ENCODE measurements at places on chromosomes 5 and 9.

DNA sequence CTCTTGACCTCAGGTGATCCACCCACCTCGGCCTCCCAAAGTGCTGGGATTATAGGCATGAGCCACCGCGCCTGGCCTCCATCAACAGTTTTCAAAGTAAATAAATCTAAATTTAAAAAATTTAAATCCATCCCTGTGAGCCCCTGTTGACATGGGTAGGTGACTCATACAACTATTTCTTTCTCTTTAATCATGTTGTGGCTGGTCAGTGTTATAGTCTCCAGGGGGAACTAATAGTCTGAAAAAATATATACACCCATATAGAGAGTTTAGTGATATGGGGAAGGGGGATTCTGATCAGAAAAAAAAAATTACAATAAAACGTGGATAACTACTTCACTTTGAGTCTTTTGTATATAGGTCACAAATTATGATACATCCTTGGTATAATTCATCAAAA is 159.2 kb downstream of the ZNF608 start:
- no peak for DNase-seq

- no peak for DNase-seq
These were observed 16.0 kb upstream of the TBC1D2 start for GRCh38 chr9:98271479-98271878.

GRCh38 chr5:145792840-145793239 is 42.3 kb downstream of the PRELID2 start:
- DNase-seq, result no peak

DNA sequence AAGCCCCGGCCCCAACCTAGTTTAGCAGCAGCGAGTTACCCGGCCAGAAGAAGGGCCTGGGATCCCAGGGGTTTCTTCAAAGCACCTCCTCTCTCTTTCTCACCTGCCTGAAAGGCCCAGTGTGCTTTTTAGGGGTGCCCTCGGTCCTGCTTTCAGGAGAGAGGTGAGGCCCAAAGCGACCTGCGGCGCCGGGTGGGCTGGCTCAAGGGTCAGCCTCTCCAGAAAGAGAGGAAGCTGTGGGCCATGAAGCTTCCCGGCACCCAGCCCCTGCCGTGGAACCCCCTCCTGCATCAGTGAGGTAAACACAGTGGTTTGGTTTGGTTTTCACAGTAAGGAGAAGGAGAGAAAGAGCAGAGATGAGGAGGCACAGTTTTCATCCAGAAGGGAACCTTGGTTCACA is 4.3 kb downstream of the FOXB2 start:
- no peak for DNase-seq

- no peak for DNase-seq
These were observed 91.7 kb upstream of the SLCO6A1 start for GRCh38 chr5:102590467-102590866.

GRCh38 chr5:77693913-77694312 is 55.4 kb upstream of the OTP start:
- no peak for DNase-seq

DNA sequence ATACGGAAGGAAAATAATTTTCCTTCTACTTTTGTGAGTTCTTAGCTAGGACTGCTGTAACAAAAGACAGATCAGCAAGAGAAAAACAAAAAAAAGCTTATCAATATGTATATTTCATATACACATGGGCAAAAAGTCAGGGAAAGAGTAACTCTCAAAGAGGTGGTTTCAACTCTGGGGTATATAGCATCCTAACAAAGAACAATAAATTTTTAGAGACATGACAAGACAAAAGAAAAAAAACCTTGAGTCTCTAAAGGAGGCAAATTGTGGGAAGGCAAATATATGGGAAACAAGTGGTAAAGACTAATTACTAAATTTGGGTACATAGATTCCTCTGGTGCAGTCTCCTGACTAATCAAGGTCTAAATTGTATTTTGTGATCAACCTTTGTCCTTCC is 93.2 kb downstream of the C5orf15 start:
- DNase-seq, result no peak

DNA sequence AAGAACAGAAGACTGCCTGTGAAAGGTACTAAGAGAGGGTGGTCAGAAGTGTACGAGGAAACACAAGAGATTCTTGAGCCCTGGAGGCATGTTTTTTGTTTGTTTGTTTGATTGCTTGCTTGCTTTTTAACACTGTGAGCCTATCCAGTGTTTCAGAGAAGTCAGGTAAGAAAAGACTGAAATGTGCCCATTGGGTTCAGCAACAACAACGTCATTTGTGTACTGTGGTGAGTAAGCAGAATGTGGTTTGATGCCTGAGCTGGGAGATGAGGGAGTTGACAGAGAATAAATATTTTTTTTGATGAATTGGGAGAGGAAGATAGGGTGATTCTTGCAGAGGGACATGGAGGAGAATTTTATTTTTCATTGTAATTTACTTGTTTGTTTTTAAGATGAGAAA is 73.1 kb downstream of the RPS23 start:
- no peak for DNase-seq

DNA sequence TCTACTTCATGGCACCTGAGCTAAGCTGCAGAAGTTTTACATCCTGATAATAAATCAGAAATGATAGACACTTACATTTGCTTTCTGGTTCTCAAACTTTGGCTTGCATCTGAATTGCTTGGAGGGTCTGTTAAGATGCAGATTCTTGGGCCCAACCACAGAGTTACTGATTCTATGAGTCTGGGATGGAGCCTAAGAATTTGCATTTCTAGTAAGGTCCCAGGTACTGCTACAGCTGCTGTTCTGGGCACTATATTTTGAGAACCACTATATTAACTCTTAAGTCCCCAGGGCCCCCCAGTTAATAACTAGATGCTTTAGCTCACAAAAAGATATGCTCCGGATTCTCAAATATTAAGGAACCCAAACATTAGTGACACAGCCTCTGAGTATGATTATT is 69.8 kb upstream of the DAB2 start:
- no peak for DNase-seq

- no peak for DNase-seq
These were observed 36.0 kb upstream of the GOLM1 start for GRCh38 chr9:86135371-86135770.

DNA sequence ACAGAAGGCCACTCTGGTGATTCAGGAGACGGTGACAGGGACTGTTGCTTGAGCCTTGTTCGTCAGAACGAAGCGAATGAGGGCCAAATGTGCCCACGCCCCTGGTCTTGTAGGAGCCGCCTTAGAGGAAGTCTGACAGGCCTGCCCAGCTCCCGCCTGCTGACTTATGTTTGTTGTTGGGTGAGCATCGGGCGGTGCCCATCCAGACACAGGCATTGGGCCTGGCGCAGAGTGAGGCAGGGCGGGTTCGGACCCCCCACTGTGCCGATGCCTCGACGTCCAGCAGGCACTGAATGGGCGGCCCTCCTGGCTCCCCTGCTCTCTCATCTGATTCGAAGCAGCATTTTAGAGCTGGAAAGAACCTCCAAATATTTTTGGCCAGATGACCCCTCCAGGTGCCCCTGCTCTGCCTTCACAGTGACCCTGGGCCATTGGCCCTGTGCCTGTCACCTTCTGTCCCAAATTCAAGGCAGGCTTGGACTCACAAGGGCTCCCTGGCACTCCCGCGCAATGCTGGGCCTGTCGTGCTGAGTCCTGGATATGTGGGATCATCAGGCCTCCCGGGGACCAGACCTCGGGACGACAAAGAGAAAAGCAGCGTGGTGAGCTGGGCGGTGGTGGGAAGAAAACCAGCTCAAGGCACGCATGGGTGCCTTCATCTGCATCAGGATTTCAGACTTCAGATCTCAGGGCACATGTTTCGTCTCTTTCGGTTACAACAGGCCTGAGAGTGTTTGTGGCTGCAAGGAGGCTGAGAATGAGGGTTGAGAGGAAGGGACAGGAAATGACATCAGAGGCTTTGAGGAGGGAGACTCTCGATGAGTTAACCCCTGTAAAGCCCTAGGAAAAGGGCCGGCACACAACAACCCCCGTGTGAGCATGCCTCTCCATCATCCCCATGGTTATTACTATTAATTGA is 37.1 kb upstream of the OLFM1 start:
- DNase-seq, result no peak

GRCh38 chr9:121310571-121310970 is 42.6 kb downstream of the GSN start:
- no peak for DNase-seq

DNA sequence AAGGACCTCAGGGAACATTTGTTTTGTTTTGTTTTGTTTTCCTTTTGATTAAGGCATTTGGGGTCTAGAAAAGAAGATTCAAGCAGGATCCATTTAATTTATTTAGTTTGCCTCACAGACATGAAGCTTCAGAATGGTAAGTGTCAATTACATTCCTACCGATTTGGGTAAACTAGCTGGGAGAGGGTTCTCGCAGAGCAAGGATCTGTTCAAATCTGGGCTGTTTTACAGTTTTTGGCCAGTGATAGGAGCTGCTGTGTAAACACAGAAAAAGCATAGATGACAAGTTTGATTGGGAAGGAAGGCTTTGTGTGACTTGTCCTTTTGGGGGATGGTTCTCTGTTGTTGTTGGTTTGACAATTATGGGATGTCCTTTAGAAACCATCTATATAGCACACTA is 470.3 kb upstream of the WWC1 start:
- DNase-seq, result no peak

- DNase-seq, result no peak
These were observed 118.7 kb upstream of the PUM3 start for GRCh38 chr9:2962471-2963172.

- DNase-seq, result no peak
These were observed 202.6 kb downstream of the TLE4 start for GRCh38 chr9:79774356-79774755.

- DNase-seq, result no peak
These were observed 72.6 kb upstream of the GALNT10 start for GRCh38 chr5:154117930-154118329.

DNA sequence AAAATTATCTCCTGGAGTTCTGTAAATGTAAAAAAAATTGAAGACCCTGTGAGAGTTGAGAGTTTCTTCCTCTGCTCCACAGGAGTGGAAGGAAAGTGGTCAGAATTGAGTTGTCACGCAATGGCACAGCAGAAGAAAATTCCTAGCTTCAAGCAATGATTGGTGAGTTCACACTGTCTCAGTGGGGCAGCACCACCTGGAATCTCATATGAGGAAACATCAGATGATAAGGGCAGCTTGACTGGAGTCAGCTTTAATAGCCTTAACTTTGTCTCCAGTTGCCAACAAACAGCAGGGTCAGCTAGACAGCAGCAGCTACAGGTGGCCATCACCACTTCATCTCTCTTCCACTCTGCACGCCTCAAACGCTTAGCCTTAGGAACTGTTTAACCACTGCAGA is 211.1 kb downstream of the EFNA5 start:
- no peak for DNase-seq

DNA sequence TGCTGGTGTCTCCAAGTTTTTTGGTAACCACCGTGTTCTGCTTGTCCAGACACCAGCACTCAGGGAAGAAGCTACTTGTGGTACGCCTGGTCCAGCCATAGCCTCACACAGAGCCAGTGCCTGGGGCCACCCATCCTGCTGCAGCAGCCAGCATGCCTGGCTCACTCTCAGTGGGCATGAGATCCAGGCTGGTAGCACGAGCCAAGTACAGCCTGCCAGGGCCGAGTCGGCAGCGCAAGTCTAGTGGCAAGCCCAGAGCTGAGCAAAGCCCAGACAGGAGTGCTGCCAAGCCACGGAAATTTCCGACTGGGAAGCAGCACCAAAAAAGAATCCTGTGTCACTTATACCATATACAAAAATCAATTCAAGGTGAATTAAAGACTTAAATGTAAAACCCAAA is 36.3 kb upstream of the FBXL17 start:
- DNase-seq, result no peak

DNA sequence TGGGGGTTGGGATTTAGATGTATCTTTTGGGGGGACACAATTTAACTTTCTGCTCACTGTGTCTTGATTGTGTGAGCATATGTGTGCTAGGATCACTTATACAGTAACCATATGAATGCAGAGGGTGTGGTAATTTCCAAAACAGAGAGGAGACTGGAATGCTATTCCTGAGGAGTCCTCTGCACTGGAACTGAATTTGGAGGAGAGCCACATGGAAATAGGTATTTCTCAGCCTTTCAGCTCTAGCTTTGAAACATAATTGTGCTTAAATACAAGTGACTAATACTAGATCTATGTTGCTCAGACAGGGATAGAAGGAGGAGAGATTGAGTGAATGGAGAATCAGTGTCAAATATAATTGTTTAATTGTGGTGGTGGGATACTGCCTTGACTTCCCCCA is 45.5 kb downstream of the FOCAD start:
- no peak for DNase-seq

DNA sequence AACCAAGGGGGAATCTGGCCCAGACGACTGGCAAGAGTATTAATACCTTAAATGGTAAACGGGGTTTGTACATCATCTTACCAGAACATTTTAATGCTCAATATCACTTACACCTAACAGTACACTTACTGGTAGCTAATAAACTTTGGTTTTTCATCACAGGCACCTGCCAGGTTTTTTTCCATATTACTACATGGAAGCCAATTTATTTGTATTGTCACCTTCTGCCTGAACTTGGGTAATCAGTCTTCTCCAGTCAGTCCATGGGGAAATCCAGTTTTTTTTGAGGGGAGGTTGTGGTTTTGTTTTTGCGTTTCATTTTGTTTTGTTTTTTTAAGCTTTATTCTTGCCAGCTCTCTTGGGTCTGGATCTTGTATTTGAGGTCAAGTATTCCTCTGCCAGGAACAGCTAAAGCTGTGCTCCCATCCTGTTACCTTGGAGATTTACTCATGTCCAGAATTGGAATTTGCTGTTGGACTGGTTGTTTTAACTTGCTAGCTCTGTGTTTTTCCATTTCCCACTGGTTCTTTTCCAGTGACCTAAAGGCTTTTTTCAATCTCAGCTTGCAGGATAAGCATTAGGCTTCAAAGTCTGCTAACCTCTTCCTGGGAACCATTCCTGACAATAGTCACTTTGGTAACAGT is 11.1 kb upstream of the NADK2 start:
- no peak for DNase-seq

DNA sequence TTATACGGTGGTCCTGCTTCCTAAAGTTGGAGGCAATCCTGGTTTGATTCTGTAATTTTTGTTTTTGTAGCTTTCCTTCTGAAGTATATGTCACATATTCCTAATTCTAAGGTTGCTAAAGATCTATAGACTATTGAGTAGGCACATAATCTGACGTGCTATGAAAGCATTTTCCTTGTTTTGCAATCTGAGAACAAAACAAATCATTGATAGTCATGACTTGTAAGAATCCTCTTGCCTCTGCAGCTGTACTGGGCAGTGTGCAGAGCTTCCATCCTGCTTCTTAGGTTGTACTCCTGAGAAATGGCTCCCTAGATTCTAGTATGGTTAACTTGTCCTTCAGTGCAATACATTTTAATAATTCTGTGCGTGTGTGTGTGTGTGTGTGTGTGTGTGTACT is 35.4 kb downstream of the SEMA6A start:
- no peak for DNase-seq
